Activated CD4-positive, alpha-beta T cell treated with anti-CD3 and anti-CD28 coated beads, Interleukin-2, amount 10 ng/mL, durations not matched to agents 7 days and 5 days (primary cell): ENCODE measurements at places on chromosomes 2 and 18. TPM values are rescaled to one million over a fixed set of nuclear protein-coding genes. Genes with fewer than 3 reads are reported as not detected.

The GKN1 gene
- total RNA-seq, result not detected

GRCh38 chr18:54030434-54030833 lies 194.0 kb downstream of the MBD2 start:
- no peak for DNase-seq

- no peak for DNase-seq
Observed at GRCh38 chr18:79905389-79905911, 46.0 kb downstream of the SLC66A2 start.

DNA sequence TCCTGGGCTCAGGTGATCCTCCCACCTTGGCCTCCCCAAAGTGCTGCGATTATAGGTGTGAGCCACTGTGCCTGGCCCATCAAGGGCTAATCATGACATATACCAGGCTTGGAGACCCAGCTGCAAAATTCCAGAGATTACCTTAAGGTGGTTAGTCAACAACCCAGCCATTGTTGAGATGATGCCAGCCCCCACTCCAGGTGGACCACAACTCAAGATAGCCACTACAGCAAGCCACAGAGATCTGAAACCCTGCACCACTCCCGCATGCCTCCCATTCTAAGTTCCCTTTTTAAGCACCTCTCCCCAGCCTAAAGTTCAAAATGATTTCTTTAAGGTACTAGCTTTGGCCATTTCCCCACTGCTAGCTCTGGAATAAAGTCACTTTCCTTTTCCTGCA lies 4.6 kb upstream of the CLK1 start:
- DNase-seq, result no peak

GRCh38 chr2:63053081-63053888 lies 2.7 kb downstream of the OTX1 start:
- no peak for DNase-seq
